GM12864 (cell line): ENCODE measurements at places on chromosomes 3 and 15.

DNA sequence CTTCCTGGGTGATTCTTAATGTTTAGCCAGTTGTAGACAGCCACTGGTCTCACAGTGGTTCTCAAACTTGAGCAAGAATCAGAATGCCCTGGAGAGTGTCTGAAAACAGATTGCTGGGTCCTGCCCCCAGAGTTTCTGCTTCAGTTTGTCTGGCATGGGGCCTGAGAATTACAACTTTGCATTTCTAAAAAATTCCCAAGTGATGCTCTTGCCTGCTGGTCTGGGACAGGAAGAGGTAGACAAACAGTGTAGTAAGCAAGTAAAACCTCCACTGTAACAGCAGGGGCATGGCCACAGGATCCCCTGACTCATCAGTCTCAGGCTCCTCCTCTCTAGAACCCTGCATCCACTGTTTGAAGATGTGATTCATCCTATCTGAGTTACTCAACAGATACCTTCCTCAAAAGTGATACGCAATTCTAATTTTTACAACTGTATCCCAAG, 36.5 kb downstream of the DZIP1L start:
- DNase-seq = no peak

- no peak for DNase-seq
These were observed 91.9 kb downstream of the SENP2 start for GRCh38 chr3:185678027-185678426.

- DNase-seq = no peak
These were observed 244.0 kb upstream of the TBC1D5 start for GRCh38 chr3:17986348-17986816.

DNA sequence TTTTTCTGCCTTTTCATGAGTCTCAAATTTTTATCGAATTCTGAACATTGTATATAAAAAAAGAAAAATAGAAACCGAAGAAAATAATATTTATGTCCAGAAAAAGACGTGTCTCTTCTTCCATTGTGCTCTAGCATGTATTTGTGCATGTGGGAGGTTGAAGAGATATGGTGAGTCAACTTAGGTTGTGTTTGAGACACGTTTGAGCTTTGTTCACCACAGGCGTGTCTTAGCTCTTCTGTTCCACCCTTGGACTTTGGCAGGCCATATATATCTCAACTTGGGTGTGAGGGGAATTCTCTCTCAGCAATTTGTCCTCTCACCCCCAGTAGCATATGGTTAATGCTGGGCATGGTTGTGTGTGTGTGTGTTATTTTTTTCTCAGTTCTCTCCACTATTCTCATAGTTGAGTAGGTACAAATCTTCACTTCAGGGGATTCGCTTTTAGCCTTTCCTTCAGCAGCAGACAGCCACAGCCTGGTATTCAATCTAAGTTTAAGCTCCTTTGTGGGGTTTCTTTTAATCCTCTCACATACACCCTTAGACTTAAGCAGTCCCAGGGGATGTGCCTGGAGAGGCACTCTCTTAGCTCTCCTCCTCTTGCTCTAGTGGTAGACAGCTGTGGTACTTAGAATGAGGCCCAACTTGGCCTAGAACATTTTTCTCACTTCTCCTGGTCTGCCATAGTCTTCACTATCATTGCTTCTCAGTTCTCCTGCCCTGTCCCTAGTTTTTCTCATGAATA, 286.5 kb upstream of the RBMS3 start:
- DNase-seq = no peak

DNA sequence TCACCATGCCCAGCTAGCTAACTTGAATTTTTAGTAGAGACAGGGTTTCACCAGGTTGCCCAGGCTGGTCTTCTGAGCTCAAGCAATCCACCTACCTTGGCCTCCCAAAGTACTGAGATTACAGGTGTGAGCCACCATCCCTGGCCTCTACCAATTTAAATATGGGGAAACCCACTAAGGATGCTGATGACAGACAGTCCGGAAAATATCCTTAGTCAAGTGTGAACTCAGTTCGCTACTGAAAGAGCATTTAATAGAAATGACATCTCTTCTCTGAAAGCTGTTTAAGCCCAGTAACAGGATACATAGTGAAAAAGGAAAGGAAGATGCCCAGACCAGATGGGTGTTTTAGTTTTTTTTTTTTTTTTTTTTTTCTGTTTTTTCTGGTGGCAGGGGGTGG, 7.7 kb upstream of the GRAMD2A start:
- DNase-seq = no peak

DNA sequence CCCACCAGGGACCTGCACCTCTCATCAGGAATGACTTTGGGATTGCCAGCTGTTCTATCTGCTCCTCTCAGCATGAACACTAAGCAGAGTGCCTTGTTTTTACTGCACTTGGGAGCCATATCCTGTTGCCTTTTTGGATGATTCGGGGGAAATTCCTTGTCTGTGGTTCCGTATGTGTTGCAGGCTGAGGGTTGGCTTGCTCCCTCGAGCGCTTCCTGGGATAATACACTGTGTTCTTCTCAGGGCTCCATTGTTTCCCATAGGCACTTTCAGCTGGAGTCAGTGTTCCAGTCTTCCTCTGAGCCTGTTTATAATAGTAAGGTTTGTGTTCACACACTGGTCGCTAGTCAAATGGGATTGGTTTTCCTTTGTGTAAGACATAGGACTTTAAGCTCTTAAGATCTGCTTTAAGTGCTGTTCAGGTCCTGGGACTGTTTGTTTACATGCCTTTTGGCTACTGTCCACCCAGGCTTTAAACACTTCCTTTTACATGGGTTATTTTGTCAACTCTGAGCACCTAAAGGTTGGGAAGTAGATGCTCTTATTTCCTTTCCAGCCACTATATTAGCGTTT, 23.4 kb downstream of the BOC start:
- no peak for DNase-seq

DNA sequence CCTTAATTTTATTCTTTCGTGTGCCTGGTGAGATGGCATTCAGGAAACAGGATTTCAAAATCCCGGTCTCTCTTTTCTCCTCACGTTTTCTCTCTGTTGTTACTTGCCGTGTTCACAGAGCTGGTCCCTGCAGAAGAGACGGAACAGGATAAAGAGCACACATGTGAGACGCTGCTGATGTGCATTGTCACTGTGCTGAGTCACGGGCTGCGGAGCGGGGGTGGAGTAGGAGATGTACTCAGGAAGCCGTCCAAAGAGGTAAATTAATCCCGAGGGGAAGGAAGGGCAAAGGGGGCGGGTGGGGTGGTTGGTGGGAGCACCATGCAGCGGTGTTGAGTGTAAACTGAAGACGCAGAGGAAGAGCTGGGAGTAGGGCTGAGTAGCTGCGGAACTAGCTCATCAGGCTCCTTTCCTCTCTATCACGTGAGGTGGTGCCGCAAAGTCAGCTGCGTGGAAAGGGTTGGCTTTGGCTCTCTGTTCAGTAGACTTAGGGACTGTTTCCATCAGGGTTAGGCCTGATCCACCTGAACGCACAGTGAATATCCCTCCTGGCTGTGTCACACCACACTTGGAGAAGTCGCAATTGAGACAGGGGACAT, 164.8 kb upstream of the BHLHE40 start:
- no peak for DNase-seq

- DNase-seq = no peak
These were observed 1.5 kb upstream of the CYP8B1 start for GRCh38 chr3:42876940-42877720.

- no peak for DNase-seq
These were observed 294.8 kb downstream of the PLCL2 start for GRCh38 chr3:17179381-17180205.

- no peak for DNase-seq
These were observed 8.5 kb downstream of the MESP2 start for GRCh38 chr15:89784686-89784960.

- DNase-seq = no peak
These were observed 38.8 kb upstream of the IGSF11 start for GRCh38 chr3:119073258-119074001.

DNA sequence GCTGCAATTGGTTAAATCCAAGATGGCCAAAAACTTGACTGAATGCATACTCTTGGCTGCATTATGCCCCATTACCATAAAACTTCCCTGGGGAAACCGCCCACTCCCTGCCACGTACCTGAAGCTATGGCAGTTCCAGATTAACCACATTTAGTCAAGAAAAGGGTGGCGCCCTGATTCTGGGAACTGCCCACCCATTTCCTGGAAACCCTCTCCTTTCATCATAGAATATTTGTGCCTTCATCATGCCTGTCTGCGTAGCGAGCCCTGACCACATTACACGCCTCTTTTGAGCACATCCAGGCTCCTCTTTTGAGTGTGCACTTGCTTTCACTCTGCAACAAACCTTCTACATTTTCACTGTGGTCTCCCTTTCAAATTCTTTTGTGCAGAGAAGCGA, 5.2 kb downstream of the LINS1 start:
- peak; percentile 76 for DNase-seq
